NCI-H460 (cell line): ENCODE measurements at places on chromosomes 4 and X.

GRCh38 chr4:30920043-30920442, 199.9 kb downstream of the PCDH7 start:
- DNase-seq: no peak

GRCh38 chr4:41538017-41538733, at the start of gene LIMCH1:
LIMCH1 (plus strand) TSS chr4:41538157; CDS start chr4:41605996, 67,839 bp downstream.
- DNase-seq: peak; percentile 75

GRCh38 chr4:75056277-75056676, 123.4 kb downstream of the PARM1 start:
- DNase-seq: no peak

DNA sequence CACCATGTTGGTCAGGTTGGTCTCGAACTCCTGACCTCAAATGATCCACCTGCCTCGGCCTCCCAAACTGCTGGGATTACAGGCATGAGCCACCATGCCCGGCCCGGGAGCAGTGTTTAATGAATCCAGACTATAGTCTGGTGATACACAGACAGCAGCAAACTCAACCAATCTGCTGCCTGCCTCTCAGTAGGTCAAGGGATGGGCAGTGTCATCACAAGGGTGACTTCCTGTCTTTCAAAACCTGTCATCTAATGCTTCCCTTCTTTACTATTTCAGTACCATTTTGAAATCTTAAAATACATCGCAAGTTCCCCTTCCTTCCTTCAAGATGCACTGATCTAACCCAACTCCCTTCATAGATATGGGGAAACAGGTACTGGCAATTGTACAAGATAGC, 8.4 kb downstream of the RPL39 start:
- DNase-seq: no peak

DNA sequence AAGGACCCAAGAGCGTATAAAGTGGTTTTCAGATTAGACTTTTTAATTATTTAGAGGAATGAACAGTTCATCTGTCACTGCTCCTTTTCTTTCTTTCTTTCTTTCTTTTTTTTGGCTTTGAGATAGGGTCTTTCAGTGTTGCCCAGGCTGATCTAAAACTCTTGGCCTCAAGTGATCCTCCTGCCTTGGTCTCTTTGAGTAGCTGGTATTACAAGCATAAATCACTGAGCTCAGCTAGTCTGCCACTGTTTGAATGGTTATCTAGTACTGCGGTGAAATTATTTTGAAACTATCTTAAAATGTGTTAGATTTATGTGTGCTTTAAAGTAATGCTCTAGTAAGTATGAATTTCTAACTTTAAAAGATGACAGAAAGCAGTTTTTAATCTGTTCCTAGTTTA, 6.5 kb upstream of the FRYL start:
- DNase-seq: no peak

- peak; percentile 56 for DNase-seq
Observed at GRCh38 chr4:140049849-140050637, 103.9 kb downstream of the MAML3 start.

DNA sequence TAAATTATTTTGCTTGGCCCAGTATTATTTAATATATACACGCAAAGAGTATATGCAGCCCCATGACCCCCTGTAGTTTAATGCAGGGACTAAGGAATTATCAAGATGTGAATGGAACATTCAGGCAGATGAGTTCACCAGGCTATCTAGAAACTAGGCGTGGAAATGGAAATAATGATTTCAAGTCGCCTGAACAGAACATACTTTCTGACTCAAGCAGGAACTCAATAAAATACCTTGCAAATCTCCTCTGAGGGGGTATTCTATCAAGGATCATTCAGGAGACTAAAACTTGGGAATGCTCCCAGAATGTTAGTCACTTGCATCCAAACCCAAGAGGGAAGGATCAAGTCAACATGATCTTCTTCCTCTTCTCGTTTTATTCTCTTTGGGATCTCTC, 59.6 kb upstream of the RASSF6 start:
- no peak for DNase-seq

DNA sequence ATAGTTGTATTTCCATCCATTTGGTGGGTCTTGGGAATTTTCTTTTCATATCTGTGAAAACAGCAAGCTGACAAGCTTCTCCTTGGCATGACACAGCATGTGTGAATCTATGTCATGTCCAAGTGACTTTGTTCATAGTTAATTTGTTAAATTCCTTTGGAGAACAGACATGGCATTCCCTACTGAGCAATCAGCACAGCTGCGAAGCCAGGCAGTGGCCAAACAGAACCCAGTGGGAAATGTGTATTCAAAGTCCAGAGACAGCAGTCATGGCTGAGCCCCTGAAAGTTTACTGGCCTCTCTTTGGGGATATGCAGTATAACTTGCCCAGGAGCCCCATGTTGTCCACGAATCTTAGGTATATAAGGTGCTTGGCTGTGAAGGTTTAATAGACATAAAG, 474.7 kb downstream of the NKX6-1 start:
- DNase-seq: no peak

GRCh38 chr4:11633430-11633829, 204.7 kb upstream of the HS3ST1 start:
- DNase-seq: no peak

- no peak for DNase-seq
Observed at GRCh38 chrX:53354669-53355068, 67.8 kb downstream of the SMC1A start.

DNA sequence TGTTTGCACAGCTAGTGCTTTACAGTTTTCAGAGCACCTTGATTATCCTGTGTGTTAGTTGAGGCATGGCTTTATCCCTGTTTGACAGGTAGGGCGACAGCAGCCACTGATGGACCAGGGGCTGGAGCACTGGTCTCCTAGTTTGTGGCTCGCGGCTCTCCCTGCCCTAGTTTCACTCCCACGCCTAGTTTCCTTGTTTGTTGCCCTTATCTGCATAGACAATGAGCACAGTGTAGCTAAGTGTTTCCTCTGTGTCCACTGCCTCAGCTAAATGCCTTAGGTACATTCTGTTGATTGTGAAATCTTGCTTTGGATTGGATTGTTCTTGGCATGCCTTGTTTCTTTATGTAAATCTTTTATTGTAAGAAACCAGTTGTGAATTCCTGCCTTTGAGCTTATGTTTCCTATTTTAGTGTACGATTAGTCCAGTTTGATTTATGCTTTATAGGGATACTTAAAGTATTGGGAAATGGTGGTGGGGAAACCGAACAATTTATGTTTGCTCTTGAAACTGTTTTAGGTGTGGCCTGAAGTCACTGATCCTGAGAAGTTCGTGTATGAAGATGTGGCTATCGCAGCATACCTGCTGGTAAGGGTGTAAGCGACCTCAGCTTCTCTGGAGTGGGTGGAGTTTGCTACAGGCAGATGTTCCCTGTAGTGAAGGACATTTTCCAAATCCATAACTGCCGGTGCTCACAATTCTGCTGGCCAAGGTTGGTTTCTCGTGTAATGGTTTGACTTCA, 11.0 kb downstream of the TRMT44 start:
- DNase-seq: no peak

GRCh38 chrX:100687546-100687945, 43.5 kb downstream of the SRPX2 start:
- DNase-seq: no peak

DNA sequence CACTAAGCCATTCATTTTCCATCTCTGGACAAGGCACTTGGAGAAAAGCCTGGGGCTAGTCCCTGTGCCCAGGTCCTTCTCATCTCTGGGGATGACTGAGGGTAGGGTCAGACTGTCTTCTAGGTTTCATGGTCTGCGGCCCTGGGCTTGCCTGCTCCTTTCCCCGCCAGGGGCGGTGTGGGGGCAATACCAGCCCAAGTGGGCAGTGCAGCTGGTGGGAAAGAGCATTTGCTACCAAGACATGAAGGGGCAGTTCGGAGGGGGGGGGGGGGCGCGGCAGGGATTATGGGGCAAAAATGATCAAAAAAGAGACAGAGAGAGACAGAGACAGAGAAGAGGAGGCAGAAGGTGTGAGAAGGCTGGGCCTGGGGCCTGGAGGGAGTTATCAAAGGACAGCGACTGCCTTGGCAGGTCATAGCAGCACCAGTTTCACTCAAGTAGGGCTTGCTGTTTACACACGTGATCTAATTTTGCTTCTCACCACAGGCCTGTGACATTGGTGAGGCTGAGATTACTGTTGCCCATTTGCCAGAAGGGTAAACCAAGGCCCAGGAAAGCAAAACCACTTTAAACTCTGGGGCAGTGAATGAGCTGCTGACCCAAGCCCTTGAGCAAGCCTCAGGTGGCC, 56.1 kb downstream of the PJA1 start:
- DNase-seq: no peak

- peak; percentile 18 for DNase-seq
Observed at GRCh38 chr4:74451214-74451661, 6.3 kb downstream of the AREG start.

GRCh38 chrX:134933911-134934310, 56.9 kb upstream of the SMIM10 start:
- DNase-seq: no peak

DNA sequence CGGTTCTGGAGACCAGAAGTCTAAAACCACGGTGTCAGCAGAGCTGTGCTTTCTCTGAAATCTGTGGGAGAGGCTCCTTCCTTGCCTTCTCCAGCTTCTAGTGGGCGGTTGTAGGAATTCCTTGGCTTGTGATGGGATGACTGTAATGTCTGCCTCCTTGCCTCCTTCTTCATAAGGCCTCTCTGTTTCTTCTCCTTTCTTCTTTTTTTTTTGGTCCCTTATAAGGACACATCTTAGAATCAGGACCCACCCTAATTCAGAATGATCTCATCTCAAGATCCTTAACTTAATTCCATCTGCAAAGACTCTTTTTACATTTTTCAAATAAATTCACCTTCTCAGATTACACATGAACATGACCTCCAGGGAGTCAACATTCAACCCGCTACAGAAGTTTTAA, 186.9 kb downstream of the STK32B start:
- no peak for DNase-seq

DNA sequence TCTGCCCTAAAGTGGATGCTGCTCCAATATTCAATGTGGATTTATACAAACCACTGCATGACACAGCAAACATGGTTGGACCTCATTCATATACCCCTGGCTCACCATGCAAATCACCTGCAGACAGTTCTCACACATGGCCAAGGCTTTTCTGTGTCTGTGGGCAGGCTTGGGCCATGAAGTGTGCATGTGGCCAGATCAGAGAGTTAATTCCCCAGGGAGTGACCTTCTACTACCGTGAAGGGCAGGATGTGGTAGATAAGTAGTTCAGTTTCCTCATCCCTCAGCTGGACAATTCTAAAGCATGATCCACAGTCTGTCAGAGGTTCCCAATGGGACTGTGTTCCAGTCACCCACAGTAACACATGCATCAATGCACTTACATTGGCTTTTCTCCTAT, 24.6 kb upstream of the BCLAF3 start:
- no peak for DNase-seq

- DNase-seq: no peak
Observed at GRCh38 chr4:154491341-154492271, at the start of gene DCHS2. DCHS2 (minus strand) TSS chr4:154491799; CDS start chr4:154491355, 444 bp downstream.

- no peak for DNase-seq
Observed at GRCh38 chrX:45157647-45158046, 43.0 kb downstream of the DIPK2B start.

- no peak for DNase-seq
Observed at GRCh38 chrX:25527596-25527995, 511.8 kb upstream of the ARX start.

DNA sequence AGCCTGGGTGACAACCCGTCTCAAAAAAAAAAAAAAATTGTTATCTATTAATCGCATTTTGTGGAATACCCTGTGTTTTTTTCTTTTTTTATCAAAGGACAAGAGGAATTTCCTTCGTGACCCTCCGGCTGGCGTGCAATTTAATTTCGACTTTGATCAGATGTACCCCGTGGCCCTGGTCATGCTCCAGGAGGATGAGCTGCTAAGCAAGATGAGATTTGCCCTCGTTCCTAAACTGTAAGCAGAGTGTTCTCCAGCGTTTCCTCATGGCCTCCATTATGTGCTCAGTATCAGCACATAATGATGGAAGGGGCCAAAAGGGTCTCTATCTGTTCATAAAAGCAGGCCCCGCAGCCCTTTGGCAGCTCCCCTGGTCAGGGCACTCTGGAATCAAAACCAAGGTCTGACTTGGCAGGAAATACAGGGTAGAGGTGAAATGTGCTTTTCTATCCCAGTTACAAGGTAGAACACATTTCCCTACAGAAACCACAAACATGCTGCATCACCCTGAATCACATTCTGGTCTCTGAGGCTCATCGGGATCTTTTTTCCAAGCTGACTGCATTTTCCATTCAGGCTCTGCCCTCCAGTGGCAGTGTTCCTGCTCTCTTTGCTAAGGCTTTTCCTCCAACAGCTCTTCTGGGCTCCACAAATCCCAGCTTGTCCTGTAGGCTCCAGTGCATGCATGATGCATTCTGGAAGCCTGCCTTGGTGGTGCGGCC, 24.4 kb downstream of the SYAP1 start:
- no peak for DNase-seq

DNA sequence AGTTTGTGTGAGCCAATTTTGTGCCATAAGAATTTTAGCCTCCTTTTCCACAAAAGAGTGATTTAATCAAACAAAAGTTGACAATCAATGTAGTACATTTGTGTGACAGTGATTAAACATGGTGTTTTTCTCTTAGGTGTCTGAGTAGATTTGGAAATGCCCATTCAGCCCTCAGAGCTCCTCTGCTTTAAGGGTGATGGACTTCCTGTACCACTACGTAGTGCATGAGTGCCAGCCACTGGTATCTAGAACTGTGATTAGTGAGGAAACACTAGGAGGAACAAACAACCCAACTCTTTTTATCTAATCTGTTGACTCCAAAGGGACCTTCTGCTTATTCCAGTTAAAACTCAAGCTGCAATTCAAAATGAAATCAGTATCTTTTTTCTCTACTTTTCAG, 151.7 kb downstream of the SNCA start:
- DNase-seq: no peak

- no peak for DNase-seq
Observed at GRCh38 chrX:16307950-16308349, 140.7 kb downstream of the MAGEB17 start.

GRCh38 chr4:132026166-132026565, 1122.9 kb upstream of the PCDH10 start:
- DNase-seq: no peak

DNA sequence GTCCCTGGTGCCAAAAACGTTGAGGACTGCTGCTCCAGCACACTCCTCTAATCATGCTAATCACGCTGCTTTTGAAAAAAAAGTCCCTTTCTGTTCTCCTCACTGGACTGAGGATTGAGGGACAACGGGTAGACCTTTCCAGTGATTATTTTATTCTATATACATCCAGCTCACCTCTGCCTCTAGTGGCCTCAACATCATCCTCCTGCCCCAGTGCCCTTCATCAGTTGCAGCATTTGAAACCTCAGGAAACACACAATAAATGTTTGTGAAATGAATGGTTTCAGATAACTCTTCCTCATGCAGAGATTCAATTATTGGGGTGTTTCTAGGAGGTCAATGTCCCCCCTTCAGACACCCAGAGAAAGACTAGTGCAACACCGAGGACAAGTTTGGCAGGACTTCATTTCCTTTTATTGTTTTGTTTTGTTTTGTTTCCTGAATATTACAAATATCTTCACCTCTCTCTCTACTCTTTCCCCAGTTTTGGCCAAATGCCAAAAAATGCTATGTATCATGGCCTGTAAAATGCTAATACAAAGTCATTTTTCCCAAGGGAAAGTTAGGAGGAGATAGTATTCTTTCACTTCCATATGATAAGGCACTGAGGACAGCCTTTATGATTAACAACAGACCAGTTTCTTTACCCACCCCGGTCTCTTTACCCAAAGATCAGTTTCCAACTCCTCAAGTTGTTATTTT, 460.1 kb upstream of the SLIT2 start:
- no peak for DNase-seq
